ENCODE measurements at places on chromosomes 5 and 9.

GRCh38 chr5:53378590-53379247, 101.7 kb upstream of the FST start:
- no peak for DNase-seq

DNA sequence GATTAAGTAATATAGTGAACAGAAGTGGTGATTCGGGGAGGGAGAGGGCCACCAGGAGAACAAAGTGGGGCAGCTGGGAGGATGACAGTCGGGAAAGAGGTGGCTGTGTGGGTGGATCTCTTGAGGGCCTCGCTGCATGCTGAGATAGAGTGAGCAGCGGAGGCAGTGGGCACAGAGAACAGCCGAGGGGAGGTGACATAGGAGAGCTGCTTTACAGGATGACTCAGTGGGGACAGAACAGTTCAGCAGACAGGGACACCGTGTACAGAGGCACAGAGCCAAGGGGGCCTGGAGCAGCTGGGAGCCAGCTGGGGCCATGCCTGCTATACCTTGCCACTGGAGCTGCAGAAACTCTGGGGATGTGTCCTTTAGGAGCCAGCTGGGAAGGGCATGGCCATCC, 273.9 kb downstream of the GADD45G start:
- DNase-seq: no peak

- no peak for DNase-seq
Measured at GRCh38 chr5:157460921-157461792, 1.1 kb downstream of the NIPAL4 start.

DNA sequence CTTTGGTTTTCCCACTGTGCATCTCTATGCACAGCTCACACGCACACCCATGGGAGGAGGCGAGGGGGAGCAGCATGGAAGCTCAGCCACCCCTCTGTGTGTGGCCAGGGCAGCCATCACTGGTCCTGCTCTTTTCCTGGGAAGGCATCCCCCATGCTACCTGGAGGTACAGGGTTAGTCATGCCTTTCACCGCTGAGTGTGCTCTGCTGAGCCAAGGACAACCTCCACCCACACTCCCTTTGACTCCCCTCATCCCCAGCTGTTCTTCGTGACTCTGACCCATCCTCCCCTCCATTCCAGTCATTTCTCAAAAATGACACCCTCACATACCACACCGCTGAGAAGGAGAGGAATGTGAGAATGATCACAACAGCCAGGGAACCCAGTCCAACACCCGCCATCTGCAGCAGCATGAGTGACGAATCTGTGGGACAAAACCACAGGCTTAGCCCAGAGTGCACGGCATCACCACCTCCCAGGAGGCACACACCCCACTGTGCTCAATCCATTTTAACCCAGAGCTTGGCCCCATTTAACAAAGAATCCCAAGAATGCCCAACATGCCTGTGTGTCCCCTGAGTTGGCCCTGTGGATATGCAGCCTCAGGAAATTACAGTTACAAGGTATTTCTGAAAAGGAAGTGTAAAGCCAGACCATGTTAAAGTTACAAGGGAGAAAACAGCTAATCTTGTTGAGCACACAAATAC, 133.4 kb downstream of the SUSD1 start:
- DNase-seq: no peak

DNA sequence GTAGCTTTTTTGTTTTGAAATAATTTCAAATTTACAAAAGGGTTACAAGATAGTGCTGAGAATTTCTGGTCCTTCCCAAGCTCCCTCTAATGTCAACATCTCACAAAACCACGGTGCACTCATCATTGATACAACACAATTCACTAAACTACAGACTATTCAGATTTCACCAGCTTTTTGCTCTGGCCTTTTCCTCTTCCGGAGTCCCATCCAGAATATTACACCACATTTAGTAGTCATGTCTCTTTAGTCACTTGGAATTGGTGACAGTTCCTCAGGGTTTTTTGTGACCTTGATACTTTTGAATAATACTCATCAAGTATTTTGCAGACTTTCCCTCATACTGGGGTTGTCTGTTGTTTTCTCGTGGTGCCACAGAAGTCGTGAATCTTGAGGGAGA, 484.0 kb downstream of the GADD45G start:
- no peak for DNase-seq

DNA sequence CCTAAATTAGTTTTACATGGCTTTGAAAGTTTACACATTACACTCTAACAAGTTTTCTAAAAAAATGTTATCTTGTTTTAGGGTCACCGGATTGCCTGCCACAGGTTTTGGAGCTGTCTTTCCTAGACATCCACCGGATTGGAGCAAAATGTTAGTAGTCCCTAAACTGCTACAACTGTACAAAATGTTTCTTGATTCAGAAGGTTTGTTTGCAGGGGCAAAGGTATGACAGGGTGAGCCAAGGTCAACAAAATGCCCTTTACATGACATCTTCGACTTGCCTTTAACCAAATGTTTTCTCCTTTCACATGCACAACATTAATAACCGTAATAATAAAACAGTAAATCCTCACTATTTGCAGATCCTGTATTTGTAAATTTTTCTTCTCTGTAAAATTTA, 37.2 kb downstream of the CFAP95 start:
- DNase-seq: no peak

DNA sequence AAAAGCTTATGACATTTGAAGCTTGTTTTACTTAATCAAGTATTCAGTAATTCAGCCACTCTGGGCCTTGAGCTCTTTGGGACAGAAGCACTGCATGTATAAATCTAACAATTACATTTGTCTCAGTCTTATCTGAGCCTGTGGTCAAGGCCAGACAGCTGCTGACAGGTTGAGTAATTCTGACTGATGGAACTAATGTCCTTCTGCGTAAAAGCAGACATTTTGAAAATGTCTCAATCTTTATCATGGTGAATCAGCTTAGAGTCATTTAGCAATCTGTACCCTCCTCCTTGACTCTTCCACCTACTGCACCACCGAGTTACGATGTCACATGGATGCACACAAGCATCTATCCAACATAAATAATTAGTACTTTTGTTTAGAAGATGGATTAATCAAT, 400.0 kb downstream of the ARRDC3 start:
- DNase-seq: no peak

DNA sequence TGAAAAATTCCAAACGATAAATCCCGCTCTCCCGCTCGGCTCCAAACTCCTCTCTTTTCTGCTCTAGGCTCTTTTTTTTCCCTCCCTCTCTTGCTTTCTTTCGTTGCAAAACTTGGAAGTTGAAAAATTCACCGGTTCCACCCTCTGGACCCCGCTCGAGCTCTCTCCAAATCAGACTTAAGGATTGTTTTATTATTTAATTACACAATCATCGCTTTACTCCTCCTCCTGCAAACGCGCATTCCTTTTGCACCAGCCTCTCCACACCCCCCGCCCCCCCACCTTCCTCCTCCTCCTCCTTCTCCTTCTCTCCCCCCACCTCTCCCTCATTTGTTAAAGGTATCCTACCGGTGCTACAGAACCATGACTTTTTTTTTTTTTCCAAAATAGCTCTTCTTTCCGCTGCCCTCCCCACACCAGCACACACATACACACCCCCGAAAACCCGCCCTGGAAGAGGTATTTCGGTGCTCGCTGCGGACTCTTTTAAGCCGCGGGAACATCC, 535 bp upstream of the NFIB start:
- DNase-seq: no peak

DNA sequence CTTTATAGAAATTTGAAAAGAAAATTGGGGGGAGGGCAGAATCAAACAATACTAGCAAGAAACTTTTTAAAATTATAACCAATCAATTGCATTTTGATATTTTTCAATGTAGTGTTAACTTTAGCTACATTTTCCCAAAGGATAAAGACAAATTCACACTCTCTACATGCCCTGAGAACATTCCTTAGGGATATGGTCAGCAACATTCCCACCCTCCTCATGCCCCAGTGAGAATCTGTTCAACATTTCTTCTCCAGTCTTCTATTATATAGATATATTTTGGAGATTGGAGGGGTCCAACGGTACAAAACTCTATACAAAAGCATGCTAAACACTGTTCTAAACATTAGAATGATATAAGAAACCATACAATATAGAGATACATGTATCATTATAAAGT, 11.6 kb upstream of the PRR16 start:
- no peak for DNase-seq

DNA sequence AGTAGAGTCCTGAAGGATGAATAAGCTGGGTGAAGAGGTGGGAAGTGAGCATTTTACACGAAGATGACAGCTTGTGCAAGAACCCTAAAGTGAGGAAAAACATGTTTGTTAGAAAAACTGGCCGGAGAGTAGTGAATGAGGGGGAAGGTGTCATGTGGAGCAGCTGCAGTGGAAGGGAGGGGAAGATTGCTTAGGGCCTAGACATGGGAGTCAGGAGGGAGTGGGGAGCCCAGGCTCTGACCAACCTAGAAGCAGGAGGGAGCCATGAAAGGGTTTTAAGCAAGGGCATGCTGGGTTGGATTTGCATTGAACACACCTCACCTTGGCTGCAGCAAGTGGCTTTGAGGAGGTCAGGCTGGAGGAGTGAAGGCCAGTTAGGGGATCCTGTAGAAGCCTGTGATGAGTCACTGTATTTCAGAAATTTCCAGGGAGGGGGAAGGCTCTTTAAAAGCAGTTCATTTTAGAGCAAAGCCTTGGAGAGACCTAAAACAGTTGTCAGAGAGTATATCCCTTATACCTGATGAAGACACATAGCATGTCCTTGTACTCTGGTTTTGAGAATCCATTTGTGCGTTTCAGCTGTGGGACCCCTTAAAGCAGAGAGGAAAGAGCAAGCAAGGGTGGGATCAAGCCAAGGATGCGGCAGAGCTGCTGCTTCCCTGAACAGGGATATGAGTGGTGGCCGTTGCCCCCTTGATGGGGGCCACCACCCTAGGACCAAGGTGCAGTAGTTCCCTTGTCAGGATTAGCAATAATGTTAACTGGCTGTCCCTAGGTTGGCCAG, 45.4 kb downstream of the ANGPTL2 start:
- DNase-seq: no peak

DNA sequence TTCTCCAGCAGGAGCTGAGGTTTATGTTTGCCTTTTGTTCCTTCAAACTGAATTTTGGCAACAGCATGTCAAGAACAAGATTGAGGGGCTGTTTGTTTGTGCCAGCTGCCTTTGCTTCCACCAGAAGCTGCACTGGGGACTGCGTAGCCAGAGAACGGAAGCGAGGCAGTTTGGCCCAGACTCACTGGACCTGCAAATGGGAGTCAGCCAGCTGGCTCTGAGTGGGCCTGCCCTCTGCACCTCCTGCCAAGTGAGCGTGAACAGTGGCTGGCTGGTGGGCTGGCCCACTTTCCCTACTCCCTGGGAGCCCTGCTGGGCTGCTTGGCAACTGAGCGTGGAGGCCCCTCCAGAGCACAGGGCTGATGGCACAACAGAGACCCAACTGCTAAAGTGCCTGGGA, 111.6 kb downstream of the GALNT10 start:
- DNase-seq: no peak

GRCh38 chr9:98201102-98201501, 8.7 kb upstream of the CORO2A start:
- no peak for DNase-seq

DNA sequence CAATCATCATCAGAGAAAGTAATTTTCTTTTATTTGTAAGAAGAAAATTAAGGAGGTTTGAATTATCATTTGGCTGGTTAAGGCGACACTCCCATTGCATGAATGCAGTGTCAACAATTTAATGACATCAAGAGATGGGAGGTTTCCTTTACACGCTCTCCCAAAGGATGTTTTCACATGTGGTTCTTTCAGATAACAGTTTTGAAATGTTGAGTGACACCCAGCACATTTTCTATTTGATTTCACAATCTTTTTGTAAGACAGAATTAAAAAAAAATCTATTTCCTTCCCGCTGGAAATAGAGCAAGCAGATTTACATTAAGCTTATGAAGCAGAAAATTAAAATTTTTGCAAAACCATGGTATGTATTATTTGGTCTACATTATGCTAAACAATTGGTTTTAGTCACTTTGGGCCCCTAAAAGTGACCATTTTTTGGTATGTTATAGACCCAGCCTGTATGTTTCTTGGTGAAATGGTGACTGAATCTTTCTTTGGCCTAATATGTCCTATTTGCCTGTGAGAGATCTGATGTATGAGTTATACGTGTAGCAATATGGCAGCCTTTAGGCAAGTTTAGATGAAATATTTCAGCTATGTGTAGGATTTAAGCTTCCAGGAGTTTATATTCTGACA, 18.9 kb upstream of the ANKRD55 start:
- no peak for DNase-seq

GRCh38 chr5:150135557-150136304, 19.9 kb downstream of the PDGFRB start:
- DNase-seq: no peak

- DNase-seq: no peak
Measured at GRCh38 chr5:169943026-169943425, 37.3 kb downstream of the INSYN2B start.

DNA sequence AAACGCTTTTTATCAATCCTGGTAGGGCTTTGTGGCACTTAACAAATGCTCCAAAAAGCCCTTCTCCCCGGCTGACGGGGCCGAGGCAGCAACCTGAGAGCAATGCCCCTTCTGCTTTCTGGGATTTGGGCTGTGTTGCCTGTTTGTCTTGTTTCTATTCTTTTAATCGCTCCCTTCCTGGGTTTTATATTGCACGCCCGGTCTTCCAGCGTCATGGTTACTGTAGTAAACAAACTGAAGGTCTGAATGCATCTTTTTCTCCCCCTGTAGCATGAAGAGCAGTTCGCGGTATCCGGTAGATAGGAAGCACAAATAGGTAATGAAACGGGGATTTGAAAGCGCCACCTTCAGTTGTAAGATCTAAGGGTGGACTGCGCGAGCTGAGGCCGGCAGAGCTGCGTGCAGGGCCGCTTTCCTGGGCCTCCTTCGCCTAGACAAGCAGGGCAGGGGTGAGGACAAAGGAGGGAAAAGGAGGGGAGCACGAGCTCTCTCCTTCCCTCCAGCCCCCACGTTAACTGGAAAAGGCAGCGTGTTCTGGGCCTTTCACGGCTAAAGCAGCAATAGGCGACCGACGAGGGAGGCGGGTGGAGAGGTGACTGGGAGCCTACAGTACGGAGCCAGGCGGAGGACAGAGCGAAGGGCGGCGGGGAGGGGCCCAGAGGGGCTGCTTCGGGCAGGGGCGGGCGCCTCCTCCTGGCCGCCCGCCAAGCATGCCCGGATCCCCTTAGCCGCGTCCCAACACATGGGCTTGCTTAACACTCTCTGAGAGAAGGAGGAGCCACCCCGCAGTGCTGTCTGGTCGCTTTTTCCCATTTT, 49.3 kb upstream of the ZNF366 start:
- DNase-seq: no peak

DNA sequence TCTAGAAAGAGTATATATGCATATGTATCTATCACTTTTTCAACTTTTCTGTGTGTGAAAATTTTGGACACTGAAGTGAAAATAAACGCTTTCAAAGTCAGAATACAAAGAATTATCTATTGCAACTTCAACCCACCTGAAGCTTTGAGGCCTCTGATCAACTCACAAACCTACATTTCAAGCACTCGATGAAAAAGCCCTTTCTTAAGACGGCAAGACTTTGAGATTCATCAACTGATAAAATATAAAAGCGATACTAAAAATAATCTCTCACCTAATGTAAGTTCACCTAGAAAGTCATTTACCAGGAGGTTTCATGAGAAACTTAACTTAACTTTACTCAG, 1.2 kb downstream of the GOLPH3 start:
- DNase-seq: no peak
